Mesothelial cell of epicardium (in vitro differentiated cells): ENCODE measurements at places on chromosomes 6 and 20. TPM values are rescaled to one million over a fixed set of nuclear protein-coding genes. Genes with fewer than 3 reads are reported as not detected.

The SLC26A8 gene
- 0.27 to 0.38 TPM (median 0.29 TPM) in 3 replicates for total RNA-seq

GRCh38 chr20:50248104-50248641 is 57.5 kb downstream of the CEBPB start:
- DNase-seq, result no peak

GRCh38 chr20:61205769-61206168 is 46.3 kb upstream of the CDH4 start:
- no peak for DNase-seq

DNA sequence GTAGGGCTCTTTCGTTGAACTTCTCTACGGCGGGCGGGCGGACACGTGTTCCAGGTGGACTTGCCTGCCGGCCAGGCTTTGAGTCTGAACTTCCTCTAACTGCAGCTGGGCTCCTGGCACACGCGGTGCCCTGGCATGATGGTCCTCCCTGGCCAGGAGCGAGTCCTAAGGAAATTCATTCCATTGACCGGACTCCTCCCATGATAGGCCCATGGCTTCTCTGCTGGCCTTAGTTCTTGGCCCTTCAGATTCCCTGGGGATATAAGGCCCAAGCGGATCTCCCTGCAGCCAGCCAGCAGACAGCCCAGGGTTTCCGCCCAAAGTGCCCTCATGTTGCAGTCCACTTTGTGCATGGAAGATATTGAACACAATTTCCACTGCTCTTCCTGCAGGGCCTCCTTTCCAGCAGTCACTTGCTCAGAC is 39.4 kb downstream of the TBC1D7 start:
- no peak for DNase-seq

GRCh38 chr6:129818251-129818650 is 42.9 kb downstream of the TMEM244 start:
- DNase-seq, result no peak

DNA sequence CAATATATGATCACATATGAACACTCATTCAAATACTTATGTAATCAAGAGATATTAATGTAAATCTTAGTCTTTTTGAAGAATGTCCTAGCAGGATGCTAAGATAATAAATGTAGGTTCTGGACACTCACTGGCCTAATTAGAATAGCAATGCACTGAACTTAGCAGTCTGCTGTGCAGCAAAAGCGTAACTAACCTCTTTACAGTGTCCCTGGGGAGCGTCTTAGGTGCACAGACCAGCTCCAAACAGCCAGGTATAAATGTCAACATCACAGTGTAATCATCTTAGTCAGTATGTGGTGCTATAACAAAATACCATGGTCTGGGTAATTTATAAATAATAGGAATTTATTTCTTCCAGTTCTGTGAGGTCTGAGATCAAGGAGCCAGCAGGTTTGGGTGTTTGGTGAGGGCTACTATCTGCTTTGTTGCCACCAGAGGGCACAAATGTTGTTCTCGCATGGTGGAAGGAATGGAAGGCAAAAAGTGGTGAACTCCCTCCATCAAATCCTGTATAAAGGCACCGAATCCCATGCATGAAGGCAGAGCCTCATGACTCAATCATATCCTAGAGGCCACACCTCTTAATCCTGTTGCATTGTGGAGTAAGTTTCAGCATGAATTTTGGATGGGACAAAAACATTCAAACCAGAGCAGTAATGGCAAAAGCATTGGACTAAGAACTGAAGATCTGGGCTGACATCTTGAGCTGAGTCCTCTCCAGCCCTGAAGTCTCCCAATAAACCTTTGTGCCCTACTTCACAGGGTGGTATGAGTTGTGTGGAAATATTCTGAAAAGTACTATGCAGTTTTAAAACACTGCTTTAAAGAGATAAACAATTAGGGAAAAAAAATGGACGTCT is 41.8 kb upstream of the FOXO3 start:
- DNase-seq, result no peak

GRCh38 chr20:60219984-60220562 is 261.9 kb downstream of the CDH26 start:
- DNase-seq, result no peak

DNA sequence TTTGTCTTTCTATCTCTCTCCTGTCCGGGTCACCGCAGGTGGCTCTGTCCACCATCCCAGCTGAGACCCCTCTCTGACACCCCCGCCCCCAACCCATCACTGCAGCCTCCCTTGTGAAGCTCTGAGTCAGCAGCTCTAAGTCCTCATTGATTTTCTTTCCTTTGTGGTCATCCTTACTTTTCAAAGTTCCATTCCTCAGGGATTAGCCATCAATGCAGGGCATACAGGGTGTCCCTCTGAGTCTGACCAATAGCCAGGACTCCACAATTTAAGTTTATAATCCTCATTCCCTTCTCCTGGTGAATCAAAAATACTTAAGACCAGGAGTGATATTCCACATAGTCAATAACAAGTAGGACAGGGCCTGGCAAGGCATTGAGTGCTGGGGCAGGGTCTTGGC is 333.3 kb upstream of the CNR1 start:
- DNase-seq, result no peak

DNA sequence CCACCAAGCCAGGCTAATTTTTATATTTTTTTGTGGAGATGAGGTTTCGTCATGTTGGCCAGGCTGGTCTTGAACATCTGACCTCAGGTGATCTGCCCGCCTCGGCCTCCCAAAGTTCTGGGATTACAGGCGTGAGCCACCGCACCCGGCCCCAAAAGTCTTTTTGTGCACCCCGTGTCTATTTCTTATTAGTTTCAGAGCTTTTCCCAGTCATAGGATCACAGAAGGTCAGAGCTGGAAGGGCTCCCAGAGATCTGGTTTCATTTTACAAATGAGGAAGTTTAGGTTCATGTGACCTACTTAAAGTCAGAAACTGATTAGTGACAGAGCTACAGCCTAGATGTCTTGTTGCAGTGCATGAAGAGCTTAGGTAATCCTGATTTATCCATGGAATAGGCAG is 1.6 kb upstream of the OGFRL1 start:
- DNase-seq, result no peak

- no peak for DNase-seq
Observed at GRCh38 chr6:65760285-65760684, 53.3 kb upstream of the EYS start.

DNA sequence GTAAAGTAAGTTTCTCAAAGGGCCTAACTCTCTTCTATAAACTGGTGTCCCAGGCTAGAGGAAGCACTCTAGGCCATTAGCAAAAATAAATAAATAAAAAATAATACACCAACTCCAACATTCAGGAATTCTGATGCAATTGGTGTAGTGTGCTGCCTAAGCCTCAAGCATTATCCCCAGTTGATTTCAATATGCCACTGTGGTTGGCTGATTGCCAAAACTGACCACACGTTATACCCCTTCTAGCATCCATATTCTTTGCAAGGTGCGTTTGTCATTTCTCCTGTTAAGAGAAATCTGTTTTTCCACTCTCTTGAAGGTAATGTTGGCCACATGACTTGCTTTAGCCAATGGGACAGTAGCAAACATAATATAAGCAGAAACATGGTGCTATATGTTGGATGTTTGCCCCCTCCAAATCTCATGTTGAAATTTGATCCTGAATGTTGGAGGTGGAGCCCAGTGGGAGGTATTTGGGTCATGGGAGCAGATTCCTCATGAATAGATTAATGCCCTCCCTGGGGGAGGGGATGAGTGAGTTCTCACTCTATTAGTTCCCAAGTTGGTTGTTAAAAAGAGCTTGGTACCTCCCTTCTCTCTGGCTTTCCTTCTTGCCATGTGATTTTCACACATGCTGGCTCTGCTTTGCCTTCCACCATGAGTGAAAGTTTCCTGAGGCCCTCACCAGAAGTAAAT is 71.9 kb upstream of the PLCB4 start:
- DNase-seq, result no peak

The TREML2 gene
- total RNA-seq, result not detected in 3 replicates

GRCh38 chr6:130222775-130223174 is at the start of gene SAMD3:
TSS of gene SAMD3 (minus strand) at chr6:130222951. CDS start at chr6:130215273, 7,678 bp downstream.
- no peak for DNase-seq

DNA sequence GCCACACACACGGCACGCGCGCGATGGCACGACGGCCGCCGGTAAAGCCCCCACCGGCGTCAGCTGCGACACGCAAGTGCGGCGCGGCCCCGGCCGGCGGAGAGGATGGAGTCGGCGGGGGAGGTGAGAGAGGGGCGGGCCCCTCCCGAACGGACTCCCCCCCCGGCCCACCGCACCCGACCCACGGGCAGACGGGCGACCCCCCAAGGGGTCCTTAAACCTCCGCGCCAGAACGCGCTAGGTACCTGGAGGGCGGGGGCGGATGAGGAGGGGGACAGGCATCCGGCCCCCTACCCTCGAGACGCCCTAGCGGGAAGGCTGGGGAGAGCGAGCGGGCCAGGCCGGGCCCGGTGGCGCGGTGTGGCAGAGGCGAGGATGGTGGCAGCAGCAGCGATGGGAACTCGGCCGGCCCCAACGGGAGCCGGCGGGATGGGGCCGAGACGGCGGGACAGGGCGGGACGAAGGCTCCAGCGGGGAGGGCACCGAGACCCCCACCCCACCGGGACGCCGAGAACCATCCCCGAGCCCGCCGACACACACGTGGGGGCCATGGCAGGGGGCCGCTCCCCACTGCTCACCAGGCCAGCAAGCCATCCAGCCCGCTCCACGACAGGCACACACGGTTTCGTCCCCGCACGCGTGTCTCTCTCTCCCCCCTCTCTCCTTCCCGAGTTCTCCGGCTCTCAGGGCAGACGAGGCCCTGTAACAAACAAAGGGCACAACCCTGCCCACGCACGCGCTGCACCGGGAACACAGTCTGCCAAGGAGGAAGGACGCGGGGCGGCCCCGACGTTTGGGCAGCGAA is 1515.4 kb upstream of the DEFB115 start:
- no peak for DNase-seq

DNA sequence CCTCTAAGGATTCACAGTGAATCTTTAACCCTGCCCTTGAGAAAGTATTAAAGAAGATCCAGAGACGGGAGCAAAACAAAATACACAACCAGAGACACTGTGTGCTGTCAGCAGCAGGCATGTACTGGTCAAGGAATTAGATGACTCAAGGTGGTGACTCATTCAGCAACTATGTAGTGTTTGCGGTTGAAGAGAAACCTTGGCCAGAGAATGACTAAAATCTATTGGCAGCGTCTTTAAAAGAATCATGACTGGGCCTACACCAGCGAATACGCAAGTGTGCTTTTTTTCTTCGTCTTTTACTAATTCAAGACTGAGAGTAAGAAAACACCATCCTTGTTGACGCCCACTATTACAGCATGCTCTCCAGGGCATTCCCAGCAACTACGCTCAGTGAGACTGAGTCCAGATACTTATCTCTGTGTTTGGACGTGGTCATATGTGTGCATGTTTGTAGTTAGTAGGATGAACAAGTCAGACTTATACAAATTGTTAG is 72.4 kb upstream of the BACH2 start:
- no peak for DNase-seq

The TMEM181 gene
- total RNA-seq, result 23.6 to 23.9 TPM (median 23.8 TPM) in 3 replicates

The KIAA1755 gene
- 3.3 to 4.4 TPM (median 3.6 TPM) in 3 replicates for total RNA-seq

- no peak for DNase-seq
Observed at GRCh38 chr6:107418118-107418517, 41.2 kb downstream of the PDSS2 start.

GRCh38 chr6:56420296-56420695 is 172.9 kb upstream of the COL21A1 start:
- DNase-seq, result no peak

DNA sequence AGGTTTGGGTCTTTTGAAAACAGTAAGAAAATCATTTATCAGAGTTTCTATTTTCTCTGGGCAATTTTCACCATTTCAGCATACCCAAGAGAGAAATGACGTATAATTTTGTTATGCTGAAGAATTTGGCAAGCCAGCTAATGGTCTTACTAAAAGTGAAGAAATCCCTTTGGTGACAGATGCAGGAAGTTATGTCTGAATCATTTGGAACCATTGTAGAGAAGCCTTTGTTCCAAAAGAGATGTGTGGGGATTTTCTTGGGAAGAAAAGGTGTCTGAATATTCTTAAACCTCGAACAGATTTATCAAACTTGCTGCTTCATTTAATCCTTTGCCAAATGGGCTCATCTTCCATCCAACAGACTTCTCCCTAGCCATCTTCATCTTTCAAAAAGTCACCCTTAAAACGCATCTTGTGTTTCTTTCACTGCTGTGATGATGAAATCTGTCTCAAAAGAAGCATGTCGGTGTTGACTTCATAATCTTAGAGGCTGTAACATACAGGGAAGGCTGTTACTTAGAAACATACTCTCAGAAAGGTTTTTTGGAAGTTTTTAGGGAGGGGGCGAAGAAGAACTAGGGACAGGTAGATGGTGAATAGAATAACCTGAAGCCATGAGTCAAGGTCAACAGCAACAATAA is 39.5 kb downstream of the CITED2 start:
- no peak for DNase-seq

DNA sequence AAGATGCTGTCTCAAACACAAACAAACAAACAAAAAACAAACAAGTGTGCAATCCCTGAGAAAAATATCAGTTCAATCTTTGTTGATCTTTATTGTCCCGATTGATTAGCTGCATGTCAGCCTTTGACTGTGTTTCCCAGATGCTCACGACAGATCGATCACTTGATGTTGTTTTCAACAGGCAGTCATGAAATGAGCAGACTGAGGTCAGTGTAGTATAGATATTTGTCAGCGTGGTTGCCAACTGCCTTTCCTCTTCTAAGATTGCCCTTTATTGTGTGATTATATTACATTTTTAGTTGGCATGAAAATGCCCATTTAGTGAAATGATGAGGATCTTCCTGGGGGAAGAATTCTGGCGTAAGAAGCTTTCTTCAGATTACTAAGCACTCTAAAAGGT is 25.6 kb downstream of the UTRN start:
- DNase-seq, result no peak

GRCh38 chr20:41457173-41457857 is 90.7 kb upstream of the EMILIN3 start:
- no peak for DNase-seq

DNA sequence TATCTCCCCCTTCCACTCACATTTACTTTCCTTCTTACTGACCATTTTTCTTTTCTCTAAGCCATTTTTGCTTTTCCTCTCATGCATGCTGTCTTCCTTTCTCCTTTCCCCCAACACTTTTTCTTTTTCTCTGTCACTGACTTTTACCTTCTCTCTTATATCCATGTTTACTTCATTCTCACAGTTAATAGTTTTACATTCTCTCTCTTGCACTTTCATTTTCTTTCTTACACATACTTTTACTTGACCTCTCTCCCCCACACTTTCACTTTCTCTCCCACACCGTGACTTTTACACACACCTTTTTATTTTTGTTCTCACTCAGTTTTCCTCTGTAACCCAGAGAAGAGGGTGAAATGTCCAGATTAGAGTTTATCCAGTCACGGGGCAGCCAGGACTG is 636.3 kb downstream of the PTPRT start:
- no peak for DNase-seq

- no peak for DNase-seq
Observed at GRCh38 chr6:163148451-163149278, 265.9 kb upstream of the QKI start.

The ADGRF5 gene
- total RNA-seq, result 0.16 to 0.32 TPM in 2 of 3 replicates, not detected in the other

GRCh38 chr6:41182069-41183034 is 18.6 kb downstream of the TREML2 start:
- no peak for DNase-seq

The KCNK16 gene
- total RNA-seq, result not detected in 3 replicates

DNA sequence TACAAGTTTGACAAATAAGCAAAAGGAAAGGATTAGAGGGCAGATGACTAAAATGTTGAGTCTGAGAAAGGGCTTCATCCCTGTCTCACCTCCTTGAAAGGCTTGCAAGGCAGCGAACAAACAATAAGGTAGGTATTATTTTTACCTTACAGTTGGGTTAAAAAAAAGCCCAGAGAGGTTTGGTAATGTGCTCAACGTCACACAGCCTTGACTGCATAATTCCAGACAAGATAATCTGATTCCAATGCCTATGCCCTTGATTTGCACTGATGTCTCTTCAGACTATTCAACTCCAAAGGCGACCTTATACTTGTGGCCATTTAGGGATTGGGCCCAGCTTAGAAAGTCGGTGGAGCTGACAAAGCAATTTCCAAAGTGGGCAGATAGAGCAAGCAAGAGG is 1.7 kb downstream of the ARG1 start:
- DNase-seq, result no peak
